ENCODE measurements at places on chromosomes 16 and 17. TPM values are rescaled to one million over a fixed set of nuclear protein-coding genes. Genes with fewer than 3 reads are reported as not detected.

PIPOX gene
- 2.2 TPM for total RNA-seq

BCO1 gene
- under 0.01 TPM for total RNA-seq

PCGF2 gene
- 5.3 TPM for total RNA-seq

NOD2 gene
- not detected for total RNA-seq

ZNF624 gene
- total RNA-seq: 4.2 TPM

CYB5B gene
- total RNA-seq: 40.3 TPM

C17orf78 gene
- total RNA-seq: not detected

MT4 gene
- total RNA-seq: not detected

KRT9 gene
- not detected for total RNA-seq
